ENCODE measurements at places on chromosomes 2 and 18.

DNA sequence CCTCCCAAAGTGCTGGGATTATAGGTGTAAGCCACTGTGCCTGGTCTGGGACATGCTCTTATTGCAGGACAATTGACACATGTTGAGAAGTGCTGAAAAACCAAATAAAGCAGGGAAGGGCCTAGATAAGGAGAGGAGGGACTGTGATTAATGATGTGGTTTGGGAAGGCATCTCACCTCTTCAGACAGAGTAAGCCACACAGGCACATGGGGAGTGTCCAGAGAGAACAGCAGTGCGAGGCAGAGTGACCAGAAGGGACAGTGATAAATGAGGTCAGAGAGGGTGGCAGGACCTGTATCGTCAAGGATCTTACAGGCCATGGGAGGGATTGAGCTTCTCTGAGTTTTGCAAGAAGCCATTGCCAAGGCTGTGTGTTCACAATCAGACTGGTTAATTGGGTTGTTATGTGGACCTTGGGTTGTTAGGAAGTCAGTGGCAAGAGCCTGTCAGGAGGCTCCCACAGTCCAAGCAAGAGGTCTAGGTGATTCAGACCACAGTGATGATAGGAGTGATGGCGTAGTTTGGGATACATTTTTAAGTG lies 58.5 kb downstream of the EIF5B start:
- DNase-seq, result no peak

DNA sequence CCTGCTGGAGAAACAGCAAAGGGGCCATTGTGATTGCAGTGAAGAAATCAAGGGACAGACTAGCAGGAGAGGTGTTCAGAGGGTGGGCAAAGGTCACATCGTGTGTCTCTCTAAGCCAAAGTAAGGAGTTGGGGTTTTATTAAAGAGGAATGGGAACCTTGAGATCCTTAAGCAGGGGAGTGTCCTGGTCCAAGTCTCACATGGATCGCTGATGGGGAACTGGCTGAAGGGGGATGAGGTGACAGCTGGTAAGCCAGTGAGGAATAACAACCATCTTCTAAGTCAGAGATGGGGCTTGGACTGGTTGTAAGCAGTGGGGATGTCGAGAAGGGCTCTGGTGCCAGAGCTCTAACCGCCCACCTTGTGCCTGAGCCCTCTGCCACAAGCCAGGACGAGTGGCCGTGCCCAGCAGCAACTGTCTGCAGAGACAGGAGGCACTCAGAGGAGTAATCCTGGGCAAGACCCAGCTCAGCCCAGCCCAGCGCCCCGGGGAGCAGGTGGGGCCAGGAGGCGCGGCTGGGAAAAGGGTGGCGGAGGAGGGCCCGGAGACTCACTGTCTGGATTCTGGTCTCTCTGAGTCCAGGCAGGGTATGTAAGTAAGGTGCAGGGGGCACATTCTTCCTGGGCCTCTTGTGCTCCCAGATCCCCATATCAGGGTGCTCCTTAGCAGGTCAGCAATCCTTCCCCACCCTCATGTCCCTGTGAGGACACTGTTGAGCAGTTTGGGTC lies 13.7 kb downstream of the WNT10A start:
- DNase-seq, result no peak

DNA sequence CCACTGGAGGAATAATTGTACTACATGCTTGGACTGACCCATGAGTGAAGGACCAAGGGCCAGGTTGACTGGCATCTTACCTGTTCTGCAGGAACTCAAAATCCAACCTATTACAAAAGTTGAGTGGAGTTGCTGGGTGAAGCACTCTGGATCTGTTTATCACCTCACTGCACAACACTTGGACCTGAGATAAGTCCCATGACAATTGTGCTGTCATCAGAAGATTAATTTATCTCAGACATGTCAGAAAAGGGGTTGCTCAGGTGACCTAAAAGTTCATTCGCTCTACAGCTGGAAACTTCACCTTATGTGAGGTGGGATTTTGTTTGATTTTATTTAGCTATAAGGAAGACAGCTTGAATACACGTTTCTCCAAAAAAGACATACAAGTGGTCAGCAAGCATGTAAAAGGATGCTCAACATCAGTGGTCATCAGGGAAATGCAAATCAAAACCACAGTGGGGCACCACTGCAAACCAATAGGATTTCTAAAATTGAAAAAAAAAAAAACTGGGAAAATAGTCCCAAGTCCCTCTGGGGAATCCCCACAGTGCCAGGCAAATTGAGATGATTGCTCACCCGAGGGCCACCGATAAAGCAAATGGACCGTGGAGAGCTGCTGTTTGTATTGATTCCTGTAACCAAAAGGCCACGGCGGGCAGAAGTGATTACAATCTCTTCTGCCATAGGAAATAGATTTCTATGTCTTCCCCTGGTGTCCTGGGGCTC lies 65.8 kb upstream of the SLC35F5 start:
- no peak for DNase-seq

GRCh38 chr2:183079139-183079775 lies 710 bp downstream of the DUSP19 start:
- no peak for DNase-seq

DNA sequence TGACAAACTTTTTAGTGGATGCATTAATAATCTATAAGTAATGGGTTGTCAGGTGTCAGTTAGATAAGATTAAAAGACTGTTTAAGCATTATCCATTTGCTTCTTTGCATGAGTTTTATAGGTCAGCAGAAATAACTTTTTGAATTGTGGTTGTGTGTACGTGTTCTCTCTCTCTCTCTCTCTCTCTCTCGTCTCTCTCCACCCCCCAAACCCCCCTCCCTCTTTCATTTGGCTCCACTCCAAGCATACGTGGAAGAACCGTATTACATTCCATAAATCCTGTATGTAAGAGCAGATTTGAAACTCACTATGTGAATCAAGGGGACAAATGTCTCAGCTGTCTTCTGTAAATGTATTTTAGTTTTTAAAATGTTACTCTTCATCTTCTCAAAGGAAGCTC lies 120.2 kb downstream of the MEIS1 start:
- DNase-seq, result no peak

DNA sequence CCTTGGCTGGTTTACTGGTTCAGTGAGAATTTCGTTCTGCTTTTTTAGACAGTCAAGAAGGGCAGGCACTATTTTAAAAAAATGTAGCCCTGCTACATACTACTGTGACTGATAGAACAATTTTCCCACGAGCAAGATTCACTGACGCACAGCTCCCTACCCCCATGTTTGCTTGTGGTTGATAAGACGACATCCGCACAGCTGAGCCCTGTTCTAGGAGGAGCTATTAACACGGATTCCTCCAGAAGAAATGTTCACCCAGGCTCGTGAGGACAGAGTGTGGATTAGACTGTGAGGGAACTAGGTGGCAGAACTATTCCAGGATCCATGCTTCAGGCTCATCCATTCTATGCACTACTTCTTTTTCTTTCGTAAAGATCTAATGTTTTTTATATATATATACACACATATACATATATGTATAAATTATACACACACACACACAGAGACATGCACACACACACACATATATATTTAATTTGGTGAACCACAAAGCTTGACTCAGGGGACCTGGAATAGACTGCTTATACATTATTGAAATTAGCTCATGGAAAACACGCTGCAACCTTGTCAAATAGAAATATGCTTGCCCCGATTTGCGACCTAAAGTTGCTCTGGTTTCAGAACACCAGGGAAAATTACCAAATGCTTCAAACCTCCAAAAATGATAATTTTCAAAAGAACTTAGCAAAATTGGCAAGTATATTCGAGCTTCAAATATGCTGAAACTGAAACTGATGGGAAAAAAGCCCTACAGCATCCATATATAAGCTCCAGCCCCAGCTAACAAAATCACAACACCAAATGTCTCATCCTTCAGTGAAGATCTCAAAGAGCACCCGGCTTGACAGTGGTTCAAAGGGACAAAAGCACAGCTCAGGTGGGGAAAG lies 370.4 kb downstream of the SOCS6 start:
- no peak for DNase-seq
